AG09319 (cell line): ENCODE measurements at places on chromosomes 12 and 14.

DNA sequence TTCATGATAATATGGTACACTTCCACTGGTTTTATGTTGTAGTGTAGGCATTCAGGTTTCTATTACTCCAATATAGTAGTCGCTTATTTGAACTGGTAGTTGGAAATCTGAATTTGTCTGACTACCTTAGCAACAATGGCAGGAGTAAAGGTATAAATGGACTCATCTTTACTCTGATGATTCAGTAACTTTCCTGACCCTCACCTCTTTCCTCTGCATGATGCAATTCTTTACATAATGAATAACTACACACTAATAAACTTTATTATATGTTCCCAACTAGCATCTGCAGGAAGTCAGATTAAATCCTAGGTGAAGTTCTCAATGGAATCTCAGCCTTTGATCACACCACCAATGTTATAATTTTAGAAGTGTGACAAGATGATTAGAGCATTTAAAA lies 70.5 kb upstream of the ATP2B1 start:
- no peak for DNase-seq

- no peak for DNase-seq
Observed at GRCh38 chr12:94267921-94268471, 119.6 kb downstream of the PLXNC1 start.

DNA sequence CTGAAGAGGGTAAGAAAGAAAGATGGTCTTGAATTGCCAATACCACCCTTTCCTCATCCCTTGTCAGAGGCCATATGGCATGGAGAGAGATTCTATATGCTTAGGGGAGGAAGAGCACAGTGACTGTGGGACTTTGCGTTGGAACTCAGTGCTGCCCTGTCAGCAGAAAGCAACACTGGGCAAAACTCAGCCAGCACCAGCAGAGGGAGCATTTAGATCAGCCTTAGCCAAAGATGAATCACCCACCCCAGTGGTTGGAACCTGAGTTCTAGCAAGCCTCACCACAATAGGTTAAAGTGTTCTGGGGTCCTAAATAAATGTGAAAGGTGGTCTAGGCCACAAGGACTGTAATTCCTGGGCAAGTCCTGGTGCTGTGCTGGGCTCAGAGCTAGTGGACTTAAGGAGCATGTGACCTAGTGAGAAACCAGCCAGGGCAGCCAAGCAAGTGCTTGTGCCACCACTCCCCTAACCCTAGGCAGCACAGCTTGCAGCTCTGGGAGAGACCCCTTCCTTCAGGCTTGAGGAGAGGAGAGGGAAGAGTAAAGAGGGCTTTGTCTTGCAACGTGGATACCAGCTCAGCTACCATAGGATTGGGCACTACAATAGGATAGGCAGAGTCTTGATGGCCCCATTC lies 11.4 kb upstream of the BCAT1 start:
- no peak for DNase-seq

DNA sequence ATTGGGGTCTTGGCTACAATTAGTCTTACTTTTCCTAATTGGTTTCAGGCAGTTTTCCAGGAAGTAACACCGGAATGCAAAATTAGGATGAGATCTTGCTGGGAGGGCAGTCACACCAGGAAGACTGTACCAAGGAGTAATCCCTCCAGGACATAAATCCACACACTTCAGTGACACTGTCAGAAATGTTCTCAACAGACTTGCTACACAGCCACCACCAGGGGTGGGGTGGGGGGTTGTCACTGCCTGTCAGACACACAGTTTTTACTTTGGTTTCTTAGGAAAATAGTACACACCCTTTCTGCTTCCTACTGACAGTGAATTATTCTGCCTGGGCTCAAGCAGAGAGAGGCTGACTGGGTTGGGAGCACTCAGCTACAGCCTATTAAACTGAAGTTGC lies 102.9 kb upstream of the CCDC196 start:
- DNase-seq, result no peak

DNA sequence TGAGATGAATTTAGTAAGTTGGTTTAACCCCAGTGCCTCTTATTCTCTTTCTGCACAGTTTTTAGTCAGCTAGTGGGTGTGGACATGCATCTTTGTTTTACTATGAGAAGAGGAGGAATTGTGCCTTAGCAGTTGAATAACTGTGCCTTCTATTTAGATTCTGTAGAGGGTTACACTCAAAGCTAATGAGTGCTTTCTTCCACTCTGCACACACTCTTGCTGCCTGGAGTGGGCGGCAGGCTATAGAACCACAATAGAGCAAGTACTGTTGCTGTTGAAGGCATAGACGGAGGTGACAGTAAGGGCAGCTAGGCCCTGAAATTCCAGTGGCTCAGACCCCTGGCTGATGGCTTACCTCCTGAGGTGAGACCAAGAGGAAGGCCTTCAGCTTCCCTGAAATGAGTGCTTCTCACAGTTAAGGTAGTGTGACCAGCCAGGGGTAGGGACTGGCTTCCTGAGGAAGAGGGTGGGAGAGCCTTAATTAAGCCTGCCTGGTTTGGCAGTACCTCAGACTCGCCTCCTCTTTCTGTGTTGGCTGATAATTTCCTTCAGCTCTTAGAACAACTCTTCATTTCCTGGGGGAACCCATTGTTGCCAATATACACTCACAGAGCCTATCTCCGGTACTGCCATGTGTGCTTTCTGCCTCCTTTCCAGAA lies 24.7 kb downstream of the SUSD6 start:
- DNase-seq, result no peak

- DNase-seq, result no peak
Observed at GRCh38 chr14:66038618-66039017, 447.6 kb upstream of the CCDC196 start.

GRCh38 chr14:99380402-99380801 lies 100.3 kb downstream of the SETD3 start:
- no peak for DNase-seq

DNA sequence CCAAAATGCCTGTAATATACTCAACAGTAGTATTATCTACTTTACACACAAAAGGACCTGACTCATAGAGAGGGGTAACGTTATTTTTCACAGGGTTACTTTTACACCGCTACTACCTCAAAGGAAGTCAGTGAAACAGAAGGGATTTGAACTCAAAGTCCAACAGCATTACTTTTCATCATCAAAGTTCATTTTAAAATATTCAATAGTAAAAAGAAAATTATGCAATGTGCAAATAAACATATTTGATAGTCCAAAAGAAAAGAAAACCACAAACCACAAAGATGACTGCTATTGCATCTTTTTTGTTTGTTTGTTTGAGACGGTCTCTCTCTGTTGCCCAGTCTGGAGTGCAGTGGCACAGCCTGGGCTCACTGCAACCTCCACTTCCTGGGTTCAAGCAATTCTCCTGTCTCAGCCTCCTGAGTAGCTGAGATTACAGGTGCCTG lies 15.5 kb downstream of the KIF21A start:
- DNase-seq, result no peak

- no peak for DNase-seq
Observed at GRCh38 chr12:48985475-48985897, 7.4 kb downstream of the WNT1 start.
